Trophoblast cell (in vitro differentiated cells and primary cell): ENCODE measurements at places on chromosomes 13 and 19.

- no peak for DNase-seq
These were observed 404.5 kb downstream of the KCTD12 start for GRCh38 chr13:76481738-76482137.

- no peak for DNase-seq
These were observed 44.2 kb downstream of the ZNF536 start for GRCh38 chr19:30416375-30416774.

GRCh38 chr19:19115954-19116353 lies 22.3 kb downstream of the TMEM161A start:
- peak; percentile 76 for DNase-seq

DNA sequence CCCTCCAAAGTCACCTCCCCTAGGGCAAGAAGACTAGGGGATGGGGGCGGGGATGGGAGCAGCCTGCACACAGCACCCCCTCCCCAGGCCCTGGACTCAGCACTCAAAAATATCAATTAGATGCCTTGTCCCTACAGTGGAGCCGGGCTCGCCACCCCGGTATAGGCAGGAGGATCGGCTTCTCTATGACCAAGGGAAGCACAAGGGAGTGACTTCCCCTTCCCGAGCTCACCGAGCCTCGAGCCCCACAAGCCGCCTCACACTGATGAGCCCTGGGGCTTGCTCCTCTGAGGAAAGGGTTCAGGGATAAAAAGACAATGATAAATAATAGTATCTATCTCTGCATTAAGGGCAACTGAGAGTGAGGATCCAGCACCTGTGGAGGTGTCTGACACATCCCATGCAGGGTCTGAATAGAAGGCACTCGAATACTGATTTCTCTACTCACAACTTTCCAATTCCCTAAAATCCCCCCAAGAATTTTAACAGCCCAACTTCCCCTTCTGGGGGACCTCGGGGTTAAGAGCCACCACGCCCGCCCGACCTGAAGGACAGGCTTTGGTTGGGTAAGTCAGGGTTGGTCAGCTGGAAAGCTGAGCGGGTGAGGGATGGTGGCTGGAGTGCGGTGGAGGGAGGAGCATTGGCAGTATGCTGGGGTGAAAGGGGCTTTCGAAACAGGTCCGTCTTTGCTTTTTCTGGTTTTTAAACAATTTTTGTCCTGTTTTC lies 51.3 kb downstream of the STK24 start:
- no peak for DNase-seq

DNA sequence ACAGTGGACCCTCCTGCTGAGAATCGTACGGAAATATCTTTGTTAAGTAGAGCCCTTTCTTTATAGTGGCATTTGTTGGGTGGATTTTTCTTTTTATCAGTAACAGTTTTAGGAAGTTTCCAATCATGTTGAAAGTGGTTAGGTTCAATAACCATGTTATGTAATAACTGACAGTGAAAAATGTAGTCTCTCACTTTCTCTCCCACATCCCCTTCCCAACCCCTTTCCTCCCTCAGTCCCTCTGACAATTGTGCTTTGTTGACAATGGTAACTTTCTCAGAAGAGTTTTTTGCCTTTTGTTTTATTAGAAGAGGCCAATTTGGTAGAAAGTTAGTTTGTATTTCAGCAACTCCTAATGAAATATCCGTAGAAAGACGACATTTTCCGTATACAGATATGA lies 77.8 kb upstream of the SLAIN1 start:
- DNase-seq = no peak

- DNase-seq = peak; percentile 85
These were observed 867 bp downstream of the WBP4 start for GRCh38 chr13:41061914-41062837.

- no peak for DNase-seq
These were observed 27.9 kb upstream of the EEF1AKMT1 start for GRCh38 chr13:20801707-20802106.

GRCh38 chr13:89660752-89661151 lies 1686.7 kb upstream of the MIR17HG start:
- DNase-seq = no peak

DNA sequence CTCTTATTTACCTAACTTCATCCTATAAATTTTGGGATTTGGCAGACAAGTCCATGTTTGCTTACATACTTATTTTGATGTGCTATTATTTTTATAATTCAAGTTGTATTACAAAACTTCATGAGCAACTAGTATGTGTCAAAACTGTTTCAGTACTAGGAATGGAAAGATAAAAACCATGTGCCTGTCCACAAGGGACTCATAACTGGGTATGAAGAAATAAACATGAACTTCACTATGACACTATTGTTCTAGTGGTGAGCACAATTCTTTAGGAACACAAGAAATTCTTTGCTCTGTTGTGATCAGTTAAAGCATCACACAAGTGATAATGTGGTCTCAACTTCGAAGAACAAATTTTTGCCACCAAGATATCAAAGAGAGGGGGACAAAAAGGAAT lies 97.5 kb upstream of the FBXL3 start:
- no peak for DNase-seq

- DNase-seq = peak; percentile 69
These were observed 126.2 kb downstream of the LMO7 start for GRCh38 chr13:75762076-75762937.

DNA sequence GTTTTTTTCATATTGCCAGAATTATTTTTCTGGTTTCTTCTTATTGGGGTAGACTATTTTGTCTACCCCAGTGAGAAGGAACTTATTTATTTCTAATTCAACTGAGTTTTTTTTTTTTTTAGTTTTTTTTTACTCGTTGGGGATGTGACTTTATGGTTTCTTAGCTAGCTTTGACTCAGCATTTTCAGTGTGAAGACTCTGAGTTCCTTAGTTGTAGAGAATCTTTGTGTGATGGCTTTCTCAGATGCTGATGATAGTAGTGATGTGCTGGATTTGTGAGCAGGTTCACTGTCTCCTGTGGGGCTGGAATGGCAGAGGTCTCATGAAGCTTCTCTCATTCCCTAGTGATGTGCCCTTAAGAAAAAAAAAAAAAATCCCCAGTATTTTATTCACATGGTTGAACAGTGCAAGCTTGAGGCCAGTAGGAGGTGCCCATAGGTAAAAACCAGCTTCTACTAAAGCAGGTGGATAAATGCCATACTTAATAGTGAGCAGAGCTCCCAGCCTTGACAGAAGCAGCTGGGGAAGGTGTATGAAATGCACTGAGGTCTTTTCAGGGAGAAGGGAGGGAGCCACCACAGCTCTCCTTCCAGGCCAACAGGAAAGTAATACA lies 106.2 kb upstream of the KLF5 start:
- peak; percentile 32 for DNase-seq

- DNase-seq = peak; percentile 87
These were observed 354.4 kb upstream of the DACH1 start for GRCh38 chr13:72221276-72221962.

- DNase-seq = no peak
These were observed 6.8 kb downstream of the CEACAM1 start for GRCh38 chr19:42521346-42522030.

DNA sequence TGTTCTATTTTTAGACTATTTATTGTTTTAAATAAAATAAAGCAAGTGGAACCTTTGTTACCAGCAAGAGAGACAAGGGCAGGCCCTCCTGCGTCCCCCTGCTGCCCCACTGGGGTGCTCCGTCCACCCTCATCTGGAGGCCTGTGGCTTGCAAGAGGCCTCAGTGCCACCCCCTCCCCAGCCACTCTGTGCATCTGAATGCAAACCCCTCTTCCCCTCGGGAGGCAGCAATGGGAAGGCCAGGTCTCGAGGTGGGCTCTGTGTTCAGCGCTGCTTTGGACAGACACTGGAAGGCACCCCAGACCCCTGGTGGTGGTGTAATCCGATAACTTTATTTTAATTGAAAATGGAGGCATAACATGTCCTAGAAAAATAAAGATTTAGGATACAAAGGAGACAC lies 4.6 kb downstream of the SIX5 start:
- no peak for DNase-seq

GRCh38 chr13:23984546-23984945 lies 87.2 kb upstream of the C1QTNF9B start:
- DNase-seq = no peak

DNA sequence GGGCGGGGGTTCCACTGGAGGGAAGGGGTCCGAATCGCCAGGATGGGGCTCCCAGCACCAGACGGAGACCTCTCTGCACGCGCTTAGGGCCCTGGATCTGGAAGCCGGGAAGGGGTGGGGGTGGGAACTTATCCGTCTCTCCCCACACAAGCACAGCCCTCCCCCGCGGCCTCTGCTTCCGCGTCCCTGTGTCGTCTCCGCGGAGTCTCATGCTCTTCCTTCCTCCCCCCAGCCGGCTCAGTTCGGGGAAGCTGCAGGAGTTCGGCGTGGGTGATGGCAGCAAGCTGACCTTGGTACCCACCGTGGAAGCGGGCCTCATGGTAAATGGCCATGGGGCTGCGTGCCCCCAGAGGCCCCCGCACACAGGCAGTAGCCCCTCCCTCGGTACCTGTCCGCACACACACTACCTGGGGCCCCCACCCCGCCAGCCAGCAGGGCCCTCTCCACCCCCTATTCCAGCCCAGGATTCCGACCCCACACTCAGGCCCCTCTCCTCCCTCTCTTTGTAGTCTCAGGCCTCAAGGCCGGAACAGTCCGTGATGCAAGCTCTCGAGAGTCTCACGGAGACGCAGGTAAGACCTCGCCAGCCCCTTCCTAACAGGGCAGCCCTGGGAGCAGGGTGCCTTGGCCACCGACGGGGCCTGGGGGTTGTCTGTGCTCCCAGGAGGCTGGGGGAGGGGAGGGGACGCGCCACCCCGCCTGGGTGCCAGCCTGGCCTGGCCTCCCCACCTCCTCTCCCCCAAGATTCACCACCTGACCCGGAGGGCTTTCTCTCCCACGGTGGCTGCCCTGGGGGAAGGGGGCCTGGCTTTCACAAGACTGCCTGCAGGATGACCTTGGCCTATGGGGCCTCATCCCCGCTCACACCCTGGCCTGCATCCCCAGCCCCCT lies 3.2 kb downstream of the MIDN start:
- peak; percentile 71 for DNase-seq

GRCh38 chr19:47765523-47766358 lies 12.8 kb upstream of the SELENOW start:
- peak; percentile 76 for DNase-seq

DNA sequence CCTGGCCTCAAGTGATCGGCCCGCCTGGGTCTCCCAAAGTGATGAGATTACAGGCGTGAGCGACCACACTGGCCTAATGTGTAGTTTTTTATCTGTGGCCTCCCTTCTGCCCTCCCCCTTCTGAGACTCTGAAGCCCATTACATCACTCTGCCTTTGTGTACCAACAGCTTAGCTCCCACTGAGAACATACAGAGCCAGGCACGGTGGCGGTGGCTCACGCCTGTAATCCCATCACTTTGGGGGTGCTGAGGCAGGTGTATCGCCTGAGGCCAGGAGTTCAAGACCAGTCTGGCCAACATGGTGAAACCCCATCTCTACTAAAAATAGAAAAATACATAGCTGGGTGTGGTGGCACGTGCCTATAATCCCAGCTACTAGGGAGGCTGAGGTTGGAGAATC lies 12.6 kb downstream of the NCR1 start:
- DNase-seq = no peak

DNA sequence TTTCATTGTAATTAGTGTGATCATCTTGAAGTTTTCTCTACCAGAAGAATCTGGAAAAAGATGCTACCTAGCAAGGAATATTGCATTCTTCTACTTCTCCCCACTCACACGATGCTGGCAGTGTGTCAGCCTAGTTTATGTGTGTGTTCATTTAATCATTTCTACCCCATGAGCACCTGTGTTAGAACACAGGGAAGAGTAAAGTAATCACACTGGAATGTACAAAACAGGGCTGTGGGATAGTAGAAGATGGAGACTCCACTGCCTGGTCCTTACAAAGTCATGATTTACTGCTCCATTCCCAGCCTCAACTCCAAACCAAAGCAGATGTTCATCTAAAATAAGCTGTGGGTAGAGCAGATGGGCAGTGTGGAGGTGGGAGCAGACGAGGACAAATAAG lies 47.7 kb upstream of the RGCC start:
- peak; percentile 74 for DNase-seq
